ENCODE measurements at places on chromosomes 2 and 18.

- DNase-seq: no peak
- H3K4me1 ChIP-seq: no peaks in the 10 kb centered on the region
- H3K27me3 ChIP-seq: no peaks in the 10 kb centered on the region
Measured at GRCh38 chr2:24749069-24749691, 44.0 kb downstream of the PTRHD1 start.

- no peaks in the 10 kb centered on the region for H3K4me1 ChIP-seq
- H3K36me3 ChIP-seq: no peaks in the 10 kb centered on the region
- H3K27me3 ChIP-seq: no peaks in the 10 kb centered on the region
Measured at GRCh38 chr2:54189539-54189938, 66.5 kb downstream of the TSPYL6 start.

DNA sequence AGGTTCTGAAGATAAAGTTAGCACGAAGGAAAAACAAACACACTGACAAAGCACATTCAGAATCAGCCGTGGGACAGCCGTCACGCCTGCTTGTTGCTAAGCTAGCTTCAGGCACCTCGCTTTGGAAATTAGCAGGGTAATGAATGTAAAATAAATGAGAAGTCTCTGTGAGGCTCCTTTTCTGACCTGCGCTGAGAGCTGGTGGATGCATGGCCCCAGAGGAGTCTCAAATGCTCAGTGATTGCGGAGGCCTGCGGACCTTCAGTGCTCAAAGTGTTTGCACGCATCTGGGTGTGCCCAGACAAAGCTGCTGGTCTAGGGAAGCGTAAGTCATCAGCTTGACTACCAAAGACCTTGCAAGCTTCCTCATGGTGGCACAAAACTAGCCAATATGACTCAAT lies 50.6 kb downstream of the CD8B2 start:
- no peaks in the 10 kb centered on the region for H3K4me1 ChIP-seq
- H3K36me3 ChIP-seq: no peaks in the 10 kb centered on the region
- no peak for DNase-seq
- no peak overlapping the region for H3K27ac ChIP-seq
- H3K27me3 ChIP-seq: no peaks in the 10 kb centered on the region

- no peaks in the 10 kb centered on the region for H3K4me1 ChIP-seq
- no peak overlapping the region for H3K4me3 ChIP-seq
- H3K27ac ChIP-seq: no peak overlapping the region
- no peak for DNase-seq
- H3K36me3 ChIP-seq: no peaks in the 10 kb centered on the region
- H3K27me3 ChIP-seq: no peaks in the 10 kb centered on the region
Measured at GRCh38 chr18:62963507-62963906, 248.2 kb downstream of the PHLPP1 start.

- H3K27me3 ChIP-seq: no peaks in the 10 kb centered on the region
- DNase-seq: no peak
- H3K4me1 ChIP-seq: no peaks in the 10 kb centered on the region
- no peaks in the 10 kb centered on the region for H3K36me3 ChIP-seq
Measured at GRCh38 chr2:239476757-239477585, 76.2 kb upstream of the HDAC4 start.

DNA sequence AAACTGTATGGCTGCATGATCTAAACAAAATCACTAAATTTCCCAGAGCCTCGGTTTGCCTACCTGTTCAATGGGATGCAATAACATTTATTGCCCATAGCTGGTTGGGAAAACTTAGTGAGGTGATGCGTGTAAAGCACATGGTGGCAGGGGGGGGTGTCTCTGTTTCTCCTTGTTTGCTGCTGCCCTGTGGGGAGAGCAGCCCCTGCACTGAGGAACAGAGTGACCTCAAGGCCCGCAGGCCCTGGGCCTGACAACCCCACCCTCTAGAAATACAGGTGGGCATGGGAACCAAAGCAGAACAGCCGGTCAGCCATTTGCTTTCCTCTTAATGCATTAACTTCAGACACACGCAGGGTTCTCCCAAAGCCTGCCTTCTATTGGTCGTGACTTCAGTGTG lies 55.1 kb upstream of the SLC66A3 start:
- no peaks in the 10 kb centered on the region for H3K27me3 ChIP-seq
- no peak overlapping the region for H3K27ac ChIP-seq
- H3K4me3 ChIP-seq: no peak overlapping the region
- DNase-seq: no peak
- no peaks in the 10 kb centered on the region for H3K36me3 ChIP-seq
- H3K4me1 ChIP-seq: no peaks in the 10 kb centered on the region

DNA sequence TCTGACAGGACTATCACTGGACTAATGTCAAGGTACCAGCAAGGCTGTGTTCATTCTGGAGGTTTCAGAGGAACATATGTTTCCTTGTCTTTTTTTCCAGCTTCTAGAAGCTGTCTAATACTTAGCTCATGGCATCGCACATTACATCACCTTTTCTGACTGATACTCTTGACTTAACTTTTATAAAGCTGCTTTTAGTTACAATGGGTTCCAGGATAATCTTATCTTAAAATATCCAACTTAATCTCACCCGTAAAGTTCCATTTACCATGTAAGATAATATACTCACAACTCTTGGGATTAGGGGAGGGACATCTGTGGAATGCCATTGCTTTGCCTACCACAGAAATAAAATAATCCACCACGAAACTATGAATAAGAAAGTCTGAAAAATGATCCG lies 394.2 kb downstream of the CDH19 start:
- H3K27ac ChIP-seq: no peak overlapping the region
- H3K4me1 ChIP-seq: no peaks in the 10 kb centered on the region
- no peak overlapping the region for H3K4me3 ChIP-seq

GRCh38 chr2:212428681-212429478 lies 109.7 kb downstream of the ERBB4 start:
- H3K27me3 ChIP-seq: no peaks in the 10 kb centered on the region
- H3K4me3 ChIP-seq: no peak overlapping the region
- no peak overlapping the region for H3K27ac ChIP-seq
- peaks cover 10% of the 10 kb centered on the region for H3K4me1 ChIP-seq
- no peak for DNase-seq

- H3K36me3 ChIP-seq: no peaks in the 10 kb centered on the region
- H3K27me3 ChIP-seq: no peaks in the 10 kb centered on the region
- peak; percentile 33 for DNase-seq
- H3K4me1 ChIP-seq: peaks cover 16% of the 10 kb centered on the region
Measured at GRCh38 chr18:48342125-48342524, 67.1 kb downstream of the ZBTB7C start.

GRCh38 chr2:12824351-12824777 lies 107.6 kb downstream of the TRIB2 start:
- peak overlapping the region; percentile 3 for H3K27ac ChIP-seq
- no peaks in the 10 kb centered on the region for H3K27me3 ChIP-seq
- H3K36me3 ChIP-seq: no peaks in the 10 kb centered on the region
- no peak for DNase-seq
- H3K4me3 ChIP-seq: no peak overlapping the region

DNA sequence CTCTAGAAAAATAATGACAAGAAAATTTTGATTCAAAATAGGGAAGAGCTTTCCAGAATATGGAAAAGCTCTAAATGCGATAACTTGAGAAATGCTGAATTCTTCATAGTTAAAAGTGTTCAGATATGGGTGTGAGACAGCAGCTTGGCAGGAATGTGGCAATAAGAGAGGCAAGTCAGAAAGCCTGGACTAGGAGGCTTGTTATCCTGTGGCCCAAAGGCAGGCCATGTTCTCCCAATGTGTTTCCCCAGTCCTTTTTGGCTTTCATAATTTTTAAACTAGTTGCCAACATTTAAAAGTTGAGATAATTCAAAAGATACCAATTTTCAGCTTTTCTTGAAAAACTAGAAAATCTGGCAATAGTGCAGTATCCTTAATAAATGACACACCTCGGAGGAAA lies 366.3 kb upstream of the FANCL start:
- no peak for DNase-seq
- no peaks in the 10 kb centered on the region for H3K4me1 ChIP-seq
- no peaks in the 10 kb centered on the region for H3K36me3 ChIP-seq
- H3K27ac ChIP-seq: no peak overlapping the region

DNA sequence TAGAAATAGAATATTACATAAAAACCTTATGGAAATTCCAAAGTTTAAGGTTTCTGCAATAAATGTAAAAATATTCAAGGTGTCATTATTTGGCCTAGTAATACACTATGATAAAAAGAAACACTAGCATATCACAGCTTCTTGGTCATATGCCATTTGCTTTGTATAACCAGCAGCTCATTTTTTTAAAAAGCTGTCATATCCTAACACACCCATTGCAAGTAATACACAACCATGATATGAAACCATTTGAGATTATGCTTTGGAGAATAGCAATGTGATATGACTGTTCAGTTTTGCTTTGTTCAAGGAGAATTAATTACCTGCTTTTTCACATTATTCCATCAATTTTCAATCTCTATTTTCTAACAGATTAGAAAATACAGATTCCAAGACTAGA lies 149.0 kb downstream of the IKZF2 start:
- no peak for DNase-seq
- H3K27ac ChIP-seq: no peak overlapping the region
- no peak overlapping the region for H3K4me3 ChIP-seq
- H3K4me1 ChIP-seq: peaks cover 12% of the 10 kb centered on the region
- no peaks in the 10 kb centered on the region for H3K27me3 ChIP-seq

DNA sequence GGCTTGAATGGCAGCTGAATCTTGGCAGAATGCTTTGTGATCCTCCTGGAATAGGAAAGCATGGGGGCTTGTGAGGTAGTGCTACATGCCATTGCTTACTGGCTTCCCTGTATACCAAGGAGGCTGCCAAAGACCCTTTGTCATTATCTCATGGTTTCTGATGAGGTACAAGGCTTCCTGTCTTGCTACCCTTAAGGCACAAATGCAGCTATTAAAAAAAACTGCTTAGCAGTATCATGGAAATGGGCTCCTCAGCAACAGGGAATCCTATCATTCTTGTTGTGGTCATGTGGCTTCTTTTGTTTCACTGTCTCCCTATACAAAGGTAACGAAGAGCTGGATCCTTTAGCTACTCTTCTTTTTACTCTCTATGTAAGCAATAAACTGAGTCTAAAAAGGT lies 6.6 kb upstream of the KANSL1L start:
- peaks cover 14% of the 10 kb centered on the region for H3K4me1 ChIP-seq
- no peaks in the 10 kb centered on the region for H3K27me3 ChIP-seq
- no peak overlapping the region for H3K27ac ChIP-seq

- H3K4me3 ChIP-seq: no peak overlapping the region
- no peaks in the 10 kb centered on the region for H3K27me3 ChIP-seq
- peaks cover 4% of the 10 kb centered on the region for H3K4me1 ChIP-seq
- no peak for DNase-seq
Measured at GRCh38 chr2:216279031-216279430, 93.3 kb downstream of the MARCHF4 start.

DNA sequence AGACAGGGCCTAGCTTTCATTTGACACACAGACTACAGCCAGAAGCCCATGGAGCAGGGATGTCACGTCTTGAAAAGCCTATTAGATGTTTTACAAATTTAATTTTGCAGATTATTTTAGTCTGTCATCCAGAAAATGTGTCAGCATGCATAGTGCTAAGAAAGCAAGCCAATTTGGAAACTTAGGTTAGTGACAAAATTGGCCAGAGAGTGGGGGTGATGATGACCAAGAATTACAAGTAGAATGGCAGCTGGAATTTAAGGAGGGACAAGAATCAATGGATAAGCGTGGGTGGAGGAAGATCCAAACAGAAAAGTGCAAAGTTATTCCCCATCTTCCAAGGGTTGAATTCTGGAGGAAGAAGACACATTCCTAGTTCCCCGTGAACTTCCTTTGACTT lies 7.8 kb upstream of the IL1RL2 start:
- no peaks in the 10 kb centered on the region for H3K27me3 ChIP-seq
- H3K36me3 ChIP-seq: peaks cover 19% of the 10 kb centered on the region
- DNase-seq: no peak
- H3K4me3 ChIP-seq: no peak overlapping the region
- no peak overlapping the region for H3K27ac ChIP-seq

- H3K36me3 ChIP-seq: no peaks in the 10 kb centered on the region
- no peak for DNase-seq
- H3K27ac ChIP-seq: no peak overlapping the region
- H3K4me3 ChIP-seq: no peak overlapping the region
- no peaks in the 10 kb centered on the region for H3K27me3 ChIP-seq
Measured at GRCh38 chr18:59650266-59650820, 46.9 kb downstream of the CCBE1 start.

GRCh38 chr2:180370511-180371205 lies 363.6 kb upstream of the CWC22 start:
- H3K4me3 ChIP-seq: no peak overlapping the region
- no peaks in the 10 kb centered on the region for H3K27me3 ChIP-seq
- DNase-seq: no peak
- H3K27ac ChIP-seq: no peak overlapping the region

DNA sequence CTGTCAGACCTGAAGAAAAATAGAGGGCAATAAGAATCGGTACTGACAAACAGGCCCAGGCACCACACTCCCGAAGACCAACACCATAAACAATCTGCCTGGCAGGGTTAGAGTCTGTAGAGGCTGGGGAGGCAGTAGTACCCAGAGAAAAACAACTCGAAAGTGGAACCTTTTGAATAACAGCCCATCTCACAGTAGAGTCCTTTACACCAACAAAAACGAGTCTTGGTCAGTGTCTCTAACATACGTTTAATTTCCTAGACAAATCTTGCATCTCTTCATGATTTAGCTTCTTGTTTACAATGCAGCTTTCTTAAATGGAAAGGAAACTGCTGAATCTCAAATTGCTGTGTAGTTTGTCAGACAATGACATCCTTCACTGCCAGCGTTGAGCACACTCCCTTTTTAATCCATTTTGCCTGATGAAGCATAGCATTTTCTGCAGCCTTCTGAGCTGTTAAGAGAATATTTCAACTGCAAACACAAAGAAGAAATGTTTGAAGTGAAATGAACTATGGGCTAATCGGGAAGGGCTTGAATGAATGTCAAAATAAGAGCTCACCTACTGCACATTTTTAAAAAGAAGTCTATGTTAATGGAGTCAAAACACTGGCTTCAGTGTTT lies 73.1 kb upstream of the DSG1 start:
- no peak overlapping the region for H3K27ac ChIP-seq
- H3K4me1 ChIP-seq: no peaks in the 10 kb centered on the region
- DNase-seq: no peak
- no peaks in the 10 kb centered on the region for H3K27me3 ChIP-seq
- no peak overlapping the region for H3K4me3 ChIP-seq
- H3K36me3 ChIP-seq: no peaks in the 10 kb centered on the region

GRCh38 chr2:105775809-105776559 lies 31.3 kb downstream of the NCK2 start:
- H3K36me3 ChIP-seq: no peaks in the 10 kb centered on the region
- no peaks in the 10 kb centered on the region for H3K27me3 ChIP-seq
- H3K27ac ChIP-seq: no peak overlapping the region
- DNase-seq: no peak

- no peak overlapping the region for H3K27ac ChIP-seq
- no peak overlapping the region for H3K4me3 ChIP-seq
- H3K4me1 ChIP-seq: no peaks in the 10 kb centered on the region
- DNase-seq: no peak
- H3K27me3 ChIP-seq: no peaks in the 10 kb centered on the region
Measured at GRCh38 chr2:190767821-190768220, 112.8 kb upstream of the GLS start.
